NCI-H2029 (cell line): ENCODE measurements at places on chromosomes 5 and 9.
A peak's percentile ranks its signal among the peaks of the same experiment; 100 is the strongest.

DNA sequence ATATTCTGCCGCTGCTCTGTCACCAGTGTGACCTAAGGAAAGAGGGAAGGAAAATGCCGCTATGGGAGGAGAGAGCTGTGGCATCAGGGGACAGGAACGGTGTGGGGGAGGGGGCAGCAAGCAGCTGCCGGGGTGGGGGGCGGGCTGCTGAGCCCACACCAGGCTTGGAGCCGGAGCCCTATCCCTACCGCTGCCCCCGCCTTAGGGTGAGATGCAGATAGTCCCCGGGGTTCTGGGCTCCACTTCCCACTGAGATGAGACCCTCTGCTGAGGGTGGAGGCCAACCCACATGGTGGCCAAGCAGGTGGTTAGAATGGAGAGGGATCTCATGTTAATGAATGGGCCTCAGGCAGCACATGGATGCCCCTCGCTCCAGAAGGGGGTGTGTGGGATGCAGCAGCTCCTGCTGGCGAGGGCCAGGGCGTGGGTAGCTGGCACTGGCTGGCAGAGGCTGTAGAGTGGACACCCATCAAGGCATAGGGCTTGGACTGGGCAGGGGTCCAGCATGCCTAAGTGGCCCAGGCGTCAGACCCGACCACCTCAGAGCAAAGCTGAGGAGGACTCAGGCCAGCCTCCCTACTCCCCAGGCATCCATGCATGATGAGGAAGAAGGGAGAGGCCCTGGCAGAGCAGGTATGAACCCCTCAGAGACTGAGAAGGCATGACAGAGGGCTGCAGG lies 131.5 kb downstream of the ZNF354C start:
- DNase-seq: no peak

- DNase-seq: no peak
Measured at GRCh38 chr9:112028242-112029221, 131.9 kb downstream of the UGCG start.

- DNase-seq: peak; percentile 37
Measured at GRCh38 chr5:54807421-54807820, 178.0 kb downstream of the ESM1 start.

DNA sequence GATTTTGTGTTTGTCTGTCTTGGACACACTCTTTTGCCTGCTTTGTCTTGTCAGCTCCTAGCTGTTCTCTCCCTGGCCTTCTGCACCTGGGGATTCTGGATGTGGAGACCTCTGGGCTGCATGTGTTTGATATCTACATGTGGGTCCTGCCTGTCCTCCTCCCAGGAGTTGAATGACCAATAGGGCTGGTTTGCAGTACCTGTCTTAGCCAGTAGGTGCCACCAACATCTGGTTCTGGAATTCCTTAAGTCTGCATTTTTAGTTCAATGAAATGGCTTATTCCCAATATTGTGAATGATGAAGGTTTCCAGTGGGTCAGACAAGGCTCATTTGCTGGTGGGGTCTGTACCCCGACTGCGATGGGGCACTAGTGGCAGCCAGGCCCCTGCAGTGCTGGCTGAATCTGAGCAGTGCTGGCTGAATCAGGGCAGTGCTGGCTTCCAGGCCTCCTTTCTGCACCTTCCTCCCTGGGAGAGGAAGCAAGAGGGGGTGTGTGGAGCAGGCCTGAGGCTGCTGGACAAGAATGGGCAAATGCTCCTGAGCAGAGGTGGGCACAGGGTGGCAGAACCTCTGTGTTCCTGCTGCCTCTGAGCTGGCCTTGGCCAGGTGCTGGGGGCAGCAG lies 73.3 kb downstream of the RXRA start:
- DNase-seq: no peak

- DNase-seq: no peak
Measured at GRCh38 chr9:21119093-21119770, 22.4 kb downstream of the IFNW1 start.

DNA sequence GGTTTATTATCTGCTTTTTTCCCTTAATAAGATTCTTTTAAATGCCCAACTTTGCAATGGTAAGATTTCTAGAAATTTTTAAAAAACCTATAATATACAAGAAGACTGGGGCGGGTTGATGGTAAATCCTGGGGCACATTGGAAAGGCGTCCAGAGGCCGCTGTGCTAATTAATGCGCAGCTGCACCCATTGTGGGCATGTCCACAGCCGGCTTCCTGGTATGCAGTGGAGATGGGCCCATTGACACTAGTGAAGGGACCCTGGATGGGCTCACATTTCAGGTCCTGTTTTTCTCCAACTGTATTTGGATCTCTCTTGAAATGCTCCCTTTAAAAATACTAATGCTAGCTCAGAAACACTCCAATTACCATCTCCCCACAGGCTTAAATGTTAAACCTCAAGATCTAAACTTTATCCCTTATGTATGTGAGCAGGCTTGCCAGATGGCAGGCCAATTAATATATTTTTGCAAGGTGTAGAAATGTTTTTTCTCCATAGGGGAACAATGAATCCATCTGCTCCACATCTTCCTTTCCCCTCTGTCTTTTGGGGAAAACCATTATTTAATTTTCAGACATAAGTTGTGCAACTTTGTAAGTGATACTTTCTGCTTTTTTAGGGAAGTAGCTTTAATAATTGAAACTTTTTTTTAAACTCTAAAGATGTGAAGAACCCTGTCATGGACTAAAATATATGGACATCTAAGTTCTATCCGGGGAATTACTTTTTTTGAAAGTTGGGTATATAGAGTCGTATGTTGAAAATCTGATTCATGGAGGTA lies 177.3 kb downstream of the CD180 start:
- DNase-seq: peak; percentile 15

GRCh38 chr9:87527211-87527916 lies 29.7 kb downstream of the DAPK1 start:
- DNase-seq: peak; percentile 39

DNA sequence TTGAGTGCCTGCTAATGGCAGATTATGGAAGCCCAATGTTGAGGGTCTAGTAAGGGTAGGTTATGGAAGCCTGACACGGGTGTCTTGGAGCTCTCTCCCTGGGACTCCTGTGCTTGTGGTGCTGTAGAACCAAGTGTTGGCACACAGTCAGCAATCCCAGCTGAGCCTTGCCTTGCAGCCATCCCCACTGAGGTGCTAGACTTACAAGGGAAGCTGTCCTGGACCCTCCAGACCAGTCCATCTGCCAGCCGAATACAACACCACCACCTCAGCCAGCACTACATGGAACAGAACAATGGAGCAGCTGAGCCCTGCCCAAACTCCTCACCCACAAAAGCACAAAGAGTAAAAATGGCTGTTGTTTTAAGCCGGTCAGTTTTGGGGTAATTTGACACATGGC lies 90.5 kb upstream of the DNAH5 start:
- DNase-seq: no peak

GRCh38 chr9:104575456-104575855 lies 6.5 kb downstream of the OR13C8 start:
- DNase-seq: no peak

DNA sequence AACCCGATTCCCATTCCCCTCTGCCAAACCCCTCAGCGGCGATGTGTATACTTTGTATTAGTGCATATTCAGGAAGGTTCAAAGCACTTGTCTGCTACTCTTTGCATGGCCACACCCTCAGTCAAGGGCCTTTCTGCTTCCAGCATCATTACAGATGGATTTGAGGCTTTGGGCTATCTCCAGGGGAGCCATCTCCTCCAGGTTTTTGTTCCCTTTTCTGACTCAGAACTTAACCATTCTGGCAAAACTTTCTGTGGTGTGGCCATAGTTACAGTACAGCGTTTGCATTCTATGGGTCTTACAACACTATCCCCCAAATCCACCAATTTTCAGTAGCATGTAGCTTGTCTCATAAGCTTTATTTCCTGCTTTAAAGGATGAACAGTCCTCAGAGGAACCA lies 36.0 kb upstream of the SVEP1 start:
- DNase-seq: no peak

- no peak for DNase-seq
Measured at GRCh38 chr5:84272771-84273516, 111.7 kb downstream of the EDIL3 start.

DNA sequence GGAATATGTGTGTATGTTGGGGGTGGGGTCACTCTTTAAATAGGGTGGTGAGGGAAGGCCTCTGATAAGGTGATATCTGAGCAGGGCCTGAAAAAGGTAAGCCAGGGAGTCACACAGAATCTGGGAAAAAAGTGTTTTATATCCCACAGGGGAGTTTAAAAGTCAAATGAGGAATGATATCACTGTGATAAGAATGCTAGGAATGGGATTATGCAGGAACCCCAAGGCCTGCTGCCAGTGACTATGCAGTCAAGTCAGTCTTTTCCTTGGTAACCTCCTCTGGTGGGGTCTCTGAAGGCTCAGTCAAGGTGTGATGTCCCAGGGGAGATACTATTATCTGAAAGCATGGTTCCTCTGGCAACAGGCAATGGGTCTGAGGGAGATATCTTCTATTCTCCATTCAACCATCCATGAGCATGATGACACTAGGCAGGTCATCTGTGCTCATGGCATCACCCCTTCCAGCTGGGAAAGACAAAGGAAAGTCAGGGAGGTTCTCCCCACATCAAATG lies 53.5 kb downstream of the GRIA1 start:
- DNase-seq: no peak

- no peak for DNase-seq
Measured at GRCh38 chr9:133818444-133818843, 80.3 kb upstream of the SARDH start.

GRCh38 chr9:4207881-4208615 lies 91.8 kb downstream of the GLIS3 start:
- DNase-seq: no peak

DNA sequence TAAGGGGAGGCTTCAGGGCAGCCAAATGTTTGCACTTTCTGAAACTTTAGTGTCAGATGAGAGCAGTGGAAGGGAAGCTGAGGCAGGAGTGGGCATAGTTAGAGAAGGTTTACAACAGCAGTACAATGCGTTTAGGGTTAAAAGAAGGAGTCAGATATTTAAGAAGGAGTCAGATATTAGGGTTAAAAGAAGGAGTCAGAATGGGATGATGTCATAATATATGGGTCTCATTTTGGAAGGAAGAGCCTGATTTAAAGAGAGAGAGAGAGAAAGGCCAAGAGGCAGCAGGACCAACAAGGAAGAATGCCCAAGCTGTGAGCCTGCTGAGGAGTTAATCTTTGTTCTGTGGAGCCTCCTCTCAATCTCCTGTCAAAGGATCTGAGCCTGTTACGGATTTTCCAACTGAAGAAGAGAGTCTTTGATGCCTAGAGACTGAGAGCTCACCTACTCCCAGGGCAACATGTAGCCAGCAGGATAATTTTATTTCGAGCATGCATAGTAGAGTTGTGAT lies 9.5 kb downstream of the ISL1 start:
- DNase-seq: no peak

- no peak for DNase-seq
Measured at GRCh38 chr5:11385901-11386293, 518.3 kb downstream of the CTNND2 start.

GRCh38 chr9:127162864-127163365 lies 40.5 kb upstream of the ANGPTL2 start:
- DNase-seq: no peak

GRCh38 chr5:114419959-114420358 lies 58.1 kb downstream of the KCNN2 start:
- DNase-seq: no peak

- DNase-seq: no peak
Measured at GRCh38 chr5:102651466-102651865, 103.6 kb upstream of the PAM start.

- DNase-seq: no peak
Measured at GRCh38 chr5:161851691-161852299, 3.9 kb downstream of the GABRA1 start.

DNA sequence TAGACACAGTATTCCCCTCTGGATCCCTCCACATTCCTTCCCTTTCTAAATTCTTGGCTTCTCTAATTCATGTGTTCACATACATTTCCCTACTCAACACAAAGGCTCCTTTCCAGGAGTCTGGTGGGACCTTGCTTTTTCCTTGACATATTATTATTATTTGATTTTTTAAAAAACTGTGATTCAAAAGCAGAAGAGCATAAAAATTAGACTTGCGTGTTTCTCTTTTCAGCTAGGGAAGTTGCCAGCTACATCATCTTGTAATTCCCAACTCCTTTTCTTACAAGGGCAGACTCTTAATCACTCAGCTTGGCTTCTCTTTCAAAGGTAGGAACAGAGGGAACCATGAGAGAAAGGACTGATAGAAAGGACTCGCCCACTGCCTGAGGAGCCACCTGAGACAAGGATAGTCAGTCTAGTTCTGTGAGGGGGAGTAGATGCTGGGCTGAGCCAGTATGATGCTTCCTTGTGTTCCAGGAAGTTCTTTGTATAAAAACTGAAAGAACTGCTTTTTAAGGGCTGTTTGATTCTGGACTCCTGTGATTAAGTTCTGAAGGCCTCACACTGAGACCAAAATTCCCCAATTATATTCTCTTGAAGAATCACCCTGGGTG lies 51.0 kb upstream of the DPYSL3 start:
- DNase-seq: peak; percentile 36

GRCh38 chr9:15642369-15642962 lies 89.6 kb downstream of the CCDC171 start:
- peak; percentile 23 for DNase-seq

DNA sequence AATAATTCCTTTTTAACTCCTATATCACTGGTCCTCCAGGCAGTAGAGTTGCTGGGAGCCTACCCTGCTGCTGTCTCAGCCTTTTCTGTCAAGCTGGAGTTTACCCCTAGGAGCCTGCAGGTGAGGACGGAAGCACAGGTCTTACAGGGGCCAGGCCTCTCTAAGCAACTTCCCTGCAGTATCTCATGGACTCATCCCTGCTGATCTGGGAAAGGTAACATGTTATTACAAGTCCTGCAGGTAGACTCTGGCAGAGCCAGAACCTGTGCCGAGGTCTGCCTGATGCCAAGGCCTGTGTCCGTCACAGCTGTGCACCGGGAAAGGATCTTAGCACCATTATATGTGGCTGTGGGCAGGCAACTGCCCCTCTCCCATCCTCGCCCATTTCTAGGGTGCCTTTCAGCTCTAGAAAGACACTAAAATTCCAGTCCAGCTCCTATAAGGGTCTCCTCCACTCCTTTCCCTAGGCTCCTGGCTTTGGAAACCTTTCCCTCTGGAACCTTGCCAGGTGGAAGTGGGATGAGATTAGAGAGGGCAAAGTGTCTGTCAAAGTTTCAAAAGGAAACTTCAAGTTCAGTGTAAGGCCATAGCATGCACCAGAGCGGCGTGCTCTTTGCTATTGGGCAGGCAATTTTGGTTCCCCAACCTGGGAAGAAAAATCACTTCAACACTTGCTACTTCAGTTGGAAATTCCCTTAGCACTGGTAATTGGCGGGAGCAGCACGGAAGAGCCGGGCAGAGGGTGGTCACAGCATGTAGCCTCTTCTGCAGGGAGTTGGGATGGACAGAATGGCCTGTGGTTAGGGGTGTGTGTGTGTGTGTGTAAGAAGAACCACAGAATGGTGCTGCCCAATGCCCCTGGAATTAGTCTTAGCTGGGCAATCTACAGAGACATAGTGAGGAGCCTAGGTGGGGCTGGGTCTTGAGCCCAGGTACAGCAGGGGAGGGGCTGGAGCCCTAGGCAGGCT lies 17.5 kb downstream of the TMEM171 start:
- DNase-seq: no peak
